Fibroblast of mammary gland (primary cell): ENCODE measurements at places on chromosomes 5 and 9.

DNA sequence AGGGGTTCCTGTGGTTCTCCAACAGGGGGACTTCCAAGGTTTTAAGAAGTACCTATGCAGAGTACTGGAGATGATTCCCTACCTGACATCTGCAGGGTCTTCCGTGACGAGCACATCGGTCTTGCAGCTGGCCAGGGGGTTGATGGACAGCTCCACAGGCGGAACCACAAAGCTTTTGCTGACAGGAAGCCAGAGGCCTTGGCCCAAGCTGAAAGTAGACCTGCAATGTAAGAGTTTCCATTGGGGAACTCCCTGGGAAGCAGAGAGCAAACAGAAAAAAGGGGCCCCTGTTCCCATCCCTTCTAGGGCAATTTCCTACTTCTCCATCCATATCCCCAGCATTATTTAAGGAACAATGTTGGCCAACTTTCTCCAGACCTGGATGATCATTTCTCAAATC, 288.0 kb downstream of the TRIM32 start:
- DNase-seq: no peak

- DNase-seq: peak; percentile 17
Measured at GRCh38 chr5:124860291-124860655, 113.8 kb upstream of the ZNF608 start.

DNA sequence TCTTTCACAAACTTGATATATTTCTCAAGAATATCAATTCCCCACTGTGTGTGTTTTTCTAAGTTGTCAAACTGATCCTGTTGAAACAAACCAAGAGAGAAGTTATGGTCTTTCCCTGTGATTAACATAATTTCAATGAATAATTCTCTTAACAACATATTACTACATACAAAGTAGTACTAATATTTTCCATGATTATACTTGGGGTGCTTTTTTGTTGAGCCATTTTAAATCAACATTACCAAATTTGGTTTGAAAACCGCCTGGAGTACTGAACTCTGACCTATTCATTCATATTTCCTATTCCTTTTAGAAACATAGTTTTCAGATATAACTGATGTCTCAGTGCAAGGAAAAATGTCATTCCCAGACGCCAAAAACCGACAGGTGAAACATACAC, 48.1 kb downstream of the FNBP1 start:
- DNase-seq: no peak

DNA sequence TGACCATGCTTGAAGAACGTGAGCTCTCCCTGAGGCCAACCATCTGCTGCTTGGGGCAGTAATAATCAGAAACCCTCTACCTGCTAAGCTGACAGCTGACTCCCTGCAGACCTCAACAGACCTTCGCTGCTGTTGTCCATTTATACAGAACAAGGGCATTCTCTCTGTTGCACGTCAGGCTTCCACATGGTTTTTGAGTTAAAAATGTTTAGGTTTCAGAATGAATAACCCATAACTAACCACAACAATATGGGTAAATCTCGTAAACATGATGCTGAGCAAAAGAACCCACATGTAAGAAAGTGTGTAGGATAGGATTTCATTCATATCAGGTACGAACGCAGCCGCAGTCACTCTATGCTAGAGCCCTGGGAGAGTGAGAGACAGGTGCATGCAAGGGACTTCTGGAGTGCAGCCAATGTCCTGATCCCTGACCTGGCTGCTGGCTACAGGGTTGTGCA, 348.5 kb downstream of the MED10 start:
- no peak for DNase-seq

DNA sequence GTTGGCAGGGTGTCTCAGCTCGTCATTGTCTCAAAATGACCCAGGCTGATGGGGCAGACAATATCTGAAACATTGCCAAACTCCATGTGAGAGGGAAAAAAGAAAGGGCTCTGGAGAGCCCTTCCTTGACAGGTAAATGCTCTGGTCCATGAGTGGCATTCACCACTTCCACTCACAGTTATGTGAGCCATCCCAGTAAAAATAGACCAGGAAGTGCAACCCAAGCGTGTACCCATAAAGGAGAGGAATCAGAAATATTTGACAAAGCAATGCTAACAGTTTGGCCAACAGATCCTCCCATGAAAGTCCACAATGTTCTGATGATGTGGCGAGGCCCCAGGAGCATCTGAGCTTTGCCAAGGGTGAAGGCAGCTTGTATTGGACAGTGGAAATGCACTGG, 49.4 kb downstream of the ASTN2 start:
- DNase-seq: no peak

- DNase-seq: peak; percentile 67
Measured at GRCh38 chr5:37308793-37309192, 59.6 kb upstream of the CPLANE1 start.
